ENCODE measurements at places on chromosomes 4 and X. TPM values are rescaled to one million over a fixed set of nuclear protein-coding genes. Genes with fewer than 3 reads are reported as not detected.

DNA sequence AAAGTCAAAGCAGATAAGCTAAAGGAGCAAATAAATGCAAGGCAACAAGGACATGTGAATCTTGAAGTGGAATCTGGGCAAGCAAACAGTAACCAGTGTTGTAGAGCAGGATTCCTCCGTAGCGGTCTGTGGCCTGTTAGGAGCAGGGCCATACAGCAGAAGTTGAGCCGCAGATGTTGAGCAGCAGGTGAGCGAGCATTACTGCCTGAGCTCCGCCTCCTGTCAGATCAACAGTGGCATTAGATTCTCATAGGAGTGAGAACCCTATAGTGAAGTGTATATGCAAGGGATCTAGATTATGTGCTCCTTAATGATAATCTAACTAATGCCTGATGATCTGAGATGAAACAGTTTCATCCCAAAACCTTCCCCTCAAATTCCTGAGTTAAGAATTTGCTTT lies 550.7 kb downstream of the ADGRL3 start:
- H3K4me3 ChIP-seq, result no peak overlapping the region
- no peaks in the 10 kb centered on the region for H3K36me3 ChIP-seq
- DNase-seq, result no peak
- no peaks in the 10 kb centered on the region for H3K4me1 ChIP-seq

- no peak overlapping the region for H3K4me3 ChIP-seq
- no peak overlapping the region for H3K27ac ChIP-seq
- no peaks in the 10 kb centered on the region for H3K36me3 ChIP-seq
- H3K27me3 ChIP-seq, result peaks cover 2% of the 10 kb centered on the region
- no peaks in the 10 kb centered on the region for H3K4me1 ChIP-seq
Measured at GRCh38 chrX:47283015-47283771, 50.4 kb downstream of the USP11 start.

DNA sequence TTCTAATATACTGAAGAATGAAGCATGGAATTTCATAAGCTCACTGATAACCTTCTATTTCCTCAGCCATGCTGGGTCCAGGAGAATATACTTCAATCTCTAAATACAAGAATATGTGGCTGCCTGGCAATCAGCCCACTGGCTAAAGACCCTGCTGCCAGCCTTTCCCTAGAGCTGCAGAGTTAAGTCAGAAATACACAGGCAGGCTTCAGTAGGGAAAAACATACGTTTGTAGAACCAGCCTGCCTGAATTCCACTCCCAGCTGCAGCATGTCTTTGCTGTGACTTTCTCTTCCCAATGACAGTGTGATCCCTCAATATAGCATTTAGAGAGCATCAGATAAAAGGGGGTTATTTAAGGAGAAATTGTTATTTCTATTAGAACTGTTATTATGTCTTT lies 289.1 kb downstream of the PCDH19 start:
- no peak for DNase-seq
- no peaks in the 10 kb centered on the region for H3K4me1 ChIP-seq
- H3K27ac ChIP-seq, result no peak overlapping the region
- H3K4me3 ChIP-seq, result no peak overlapping the region

- no peak overlapping the region for H3K27ac ChIP-seq
- DNase-seq, result no peak
Measured at GRCh38 chr4:82733636-82734035, 65.0 kb downstream of the SCD5 start.

DNA sequence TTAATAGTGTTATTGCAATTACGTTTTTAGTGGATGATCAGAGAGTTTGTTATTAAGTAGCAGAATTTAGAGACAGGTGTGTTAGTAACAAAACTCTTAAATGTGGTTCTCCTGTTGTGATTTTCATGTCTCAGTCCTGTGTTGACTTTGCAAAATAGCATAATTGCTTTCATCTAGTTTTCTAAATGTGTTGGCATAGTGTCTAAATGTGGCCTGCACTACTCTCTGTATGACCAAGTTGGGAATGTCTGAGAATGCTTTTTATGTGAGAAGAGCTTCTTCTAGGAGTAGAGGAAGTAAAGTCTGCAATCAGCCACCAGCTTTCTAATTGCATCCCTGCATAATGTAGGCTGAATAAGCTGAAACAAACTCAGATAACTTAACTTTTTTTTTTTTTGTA lies 158.6 kb upstream of the FAT1 start:
- no peak overlapping the region for H3K27ac ChIP-seq
- H3K36me3 ChIP-seq, result no peaks in the 10 kb centered on the region
- no peaks in the 10 kb centered on the region for H3K4me1 ChIP-seq
- H3K4me3 ChIP-seq, result no peak overlapping the region
- H3K27me3 ChIP-seq, result no peaks in the 10 kb centered on the region

- H3K4me3 ChIP-seq, result peak overlapping the region; percentile 97
- no peaks in the 10 kb centered on the region for H3K27me3 ChIP-seq
- peak; percentile 74 for DNase-seq
- H3K4me1 ChIP-seq, result peaks cover 27% of the 10 kb centered on the region
- no peaks in the 10 kb centered on the region for H3K36me3 ChIP-seq
Measured at GRCh38 chr4:98260047-98260578, 1.1 kb upstream of the RAP1GDS1 start.

Gene CRLF2
- total RNA-seq, result not detected

- peak; percentile 72 for DNase-seq
- H3K36me3 ChIP-seq, result no peaks in the 10 kb centered on the region
- no peaks in the 10 kb centered on the region for H3K27me3 ChIP-seq
- peak overlapping the region; percentile 93 for H3K27ac ChIP-seq
Measured at GRCh38 chrX:120251471-120252011, 929 bp downstream of the ZBTB33 start.
